Progenitor cell of endocrine pancreas (in vitro differentiated cells): ENCODE measurements at places on chromosomes 6 and 20. TPM values are rescaled to one million over a fixed set of nuclear protein-coding genes. Genes with fewer than 3 reads are reported as not detected.

- DNase-seq: no peak
Observed at GRCh38 chr6:165055231-165055630, 254.2 kb downstream of the C6orf118 start.

- no peak for DNase-seq
Observed at GRCh38 chr20:61065853-61066252, 186.2 kb upstream of the CDH4 start.

DNA sequence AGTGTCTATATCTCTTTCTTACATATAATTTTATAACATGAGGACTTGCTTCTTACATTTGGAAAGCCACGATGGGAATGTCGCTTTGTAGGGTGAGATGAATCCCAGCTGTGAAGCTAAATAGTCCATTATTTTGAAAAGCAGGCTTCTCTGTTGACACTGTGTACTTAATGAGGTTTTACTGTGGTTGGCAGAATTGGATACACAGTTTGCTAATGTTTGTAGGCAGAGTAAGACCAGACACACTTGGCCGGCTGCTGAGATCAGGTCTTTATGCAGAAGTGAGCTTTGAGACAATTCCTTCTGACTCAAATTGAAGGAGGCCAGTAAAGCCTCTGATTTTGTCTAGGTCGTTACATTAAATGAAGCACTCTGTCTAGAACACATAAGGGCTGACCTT is 93.0 kb downstream of the NDUFAF5 start:
- DNase-seq: no peak

Gene PRICKLE4
- 4.3 and 4.9 TPM in 2 replicates for total RNA-seq

DNA sequence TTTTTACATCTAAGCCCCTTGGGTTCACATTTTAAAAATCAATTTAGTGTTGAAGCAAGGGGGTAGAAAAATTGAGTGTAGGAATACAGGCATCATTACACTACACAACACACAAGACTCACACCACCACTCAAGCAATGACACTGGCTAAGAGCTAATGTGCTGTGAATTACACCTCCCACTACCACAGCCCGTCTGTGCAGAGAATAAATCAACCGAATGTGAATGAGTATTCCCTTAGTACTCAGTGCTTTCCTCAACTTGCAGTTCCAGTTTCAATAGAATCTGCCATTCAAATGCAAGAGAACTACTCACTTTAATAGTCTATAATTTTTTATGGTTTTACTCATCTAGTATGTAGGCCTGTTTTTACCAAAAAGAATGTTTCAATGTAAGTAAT is 114.4 kb downstream of the PDSS2 start:
- DNase-seq: no peak

Gene RIMS1
- total RNA-seq: 5.5 and 5.6 TPM in 2 replicates

DNA sequence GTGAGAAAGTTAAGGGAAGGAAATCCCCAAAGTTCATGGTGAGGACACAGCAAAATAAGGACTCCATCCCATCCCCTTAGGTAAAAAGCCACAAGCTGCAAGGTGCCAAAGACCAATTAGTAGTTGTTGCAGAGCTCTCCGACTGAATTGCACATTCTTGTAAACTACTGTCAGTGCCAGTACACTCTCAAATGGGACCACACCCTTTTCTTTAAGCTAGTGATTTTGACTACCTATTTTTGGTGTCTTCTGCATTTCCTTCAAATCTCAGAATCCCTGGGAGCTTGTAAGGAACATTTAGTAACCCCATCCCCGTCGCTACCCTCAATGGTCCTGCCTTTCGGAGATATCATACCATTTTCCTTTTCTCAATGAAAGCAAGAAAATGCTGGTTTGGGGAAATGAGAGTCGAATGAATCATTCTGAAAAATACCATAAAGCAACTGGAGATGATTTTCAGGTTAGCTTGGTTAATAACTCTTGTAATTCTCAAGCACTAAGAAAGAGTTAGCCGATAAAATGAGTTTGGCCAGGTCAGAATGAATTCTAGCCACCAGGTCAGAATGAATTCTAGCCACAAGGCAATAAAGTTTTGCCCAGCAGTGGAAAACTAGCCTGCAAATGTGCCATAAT is 5.2 kb upstream of the HMGN3 start:
- DNase-seq: no peak

DNA sequence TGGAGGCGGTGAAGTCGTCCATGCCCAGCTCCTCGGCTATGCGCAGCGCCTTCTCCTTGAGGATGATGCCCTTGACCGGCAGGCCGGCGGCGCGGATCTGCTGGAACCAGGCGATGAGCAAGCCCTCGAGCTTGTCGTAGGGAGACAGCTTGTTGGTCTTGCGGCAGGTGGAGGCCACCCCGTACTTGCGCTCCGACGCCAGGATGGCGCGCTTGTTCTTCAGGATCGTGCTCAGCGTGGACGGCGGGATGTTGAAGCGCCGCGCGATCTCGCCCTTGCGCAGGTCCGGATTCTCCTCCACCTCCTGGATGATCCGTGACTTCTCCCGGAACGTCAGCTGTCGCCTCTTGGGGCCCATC is 435 bp downstream of the CENPB start:
- no peak for DNase-seq

Gene CABLES2
- 20.4 and 21.7 TPM in 2 replicates for total RNA-seq

GRCh38 chr6:32187009-32187709 is 2.8 kb downstream of the PBX2 start:
- DNase-seq: no peak

GRCh38 chr6:45917439-45917838 is 98.2 kb downstream of the CLIC5 start:
- DNase-seq: no peak

DNA sequence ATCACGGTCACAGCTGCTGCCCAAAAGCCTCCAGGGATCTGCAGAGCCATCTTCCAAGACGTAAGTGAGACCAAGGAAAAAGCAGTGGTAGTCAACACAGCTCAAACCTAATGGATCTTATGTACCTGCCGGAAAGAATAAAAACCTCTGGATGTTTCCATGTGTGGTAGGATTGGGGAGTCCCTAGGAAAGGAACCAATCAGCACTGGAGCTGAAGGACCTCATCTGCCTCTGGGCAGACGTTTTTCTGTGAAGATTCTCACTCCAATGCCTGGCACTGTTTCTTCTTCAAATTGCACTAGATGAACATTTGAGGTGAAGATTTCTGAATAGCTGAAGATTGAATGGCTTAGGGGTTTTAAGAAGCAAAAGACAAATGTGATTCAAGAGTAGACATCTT is at the start of gene HLA-DQB2:
HLA-DQB2 (minus strand) TSS at position 112 of the 400 bp plus-strand sequence; CDS start at position 50, 62 bp downstream.
- no peak for DNase-seq

DNA sequence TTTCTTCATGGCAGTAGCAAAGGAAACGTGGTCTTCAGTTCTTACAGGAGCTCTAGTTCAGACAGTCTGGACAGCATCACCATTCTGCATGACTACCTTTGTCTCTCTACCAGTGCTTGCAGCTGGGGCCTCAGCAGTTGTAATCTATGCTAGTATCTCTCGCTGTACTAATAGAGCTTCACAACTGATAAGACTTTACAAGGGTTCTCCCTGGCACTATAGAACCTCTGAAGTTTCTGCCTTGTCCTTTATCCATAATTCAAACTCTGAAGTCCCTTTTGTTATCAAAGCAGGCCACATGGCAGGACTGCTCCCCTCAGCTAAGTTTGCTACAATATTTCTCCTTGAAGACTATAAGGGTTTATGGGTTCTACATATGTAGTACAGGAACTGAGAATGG is 842.1 kb upstream of the ADGRB3 start:
- no peak for DNase-seq

Gene HLA-DRB5
- 0.60 and 0.71 TPM in 2 replicates for total RNA-seq

DNA sequence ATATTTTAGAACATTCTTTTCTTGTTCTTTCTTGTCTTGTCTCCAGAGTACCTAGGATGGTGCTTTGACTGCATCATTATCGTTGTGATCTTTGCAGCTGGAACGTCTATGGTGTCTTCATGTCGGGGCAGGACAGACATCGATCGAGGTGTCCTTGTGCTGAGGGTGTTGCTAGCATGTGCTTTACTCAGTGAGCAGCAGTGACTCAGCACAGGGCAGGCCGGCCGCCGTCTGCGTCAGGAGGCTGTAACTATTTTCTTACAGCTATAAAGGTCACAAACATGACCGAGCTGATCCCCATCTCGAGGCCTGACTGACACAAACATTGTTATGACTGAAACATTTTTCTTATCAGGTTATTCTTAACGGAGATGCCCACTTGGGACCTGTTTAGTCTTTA is 14.9 kb upstream of the CTCFL start:
- DNase-seq: no peak

DNA sequence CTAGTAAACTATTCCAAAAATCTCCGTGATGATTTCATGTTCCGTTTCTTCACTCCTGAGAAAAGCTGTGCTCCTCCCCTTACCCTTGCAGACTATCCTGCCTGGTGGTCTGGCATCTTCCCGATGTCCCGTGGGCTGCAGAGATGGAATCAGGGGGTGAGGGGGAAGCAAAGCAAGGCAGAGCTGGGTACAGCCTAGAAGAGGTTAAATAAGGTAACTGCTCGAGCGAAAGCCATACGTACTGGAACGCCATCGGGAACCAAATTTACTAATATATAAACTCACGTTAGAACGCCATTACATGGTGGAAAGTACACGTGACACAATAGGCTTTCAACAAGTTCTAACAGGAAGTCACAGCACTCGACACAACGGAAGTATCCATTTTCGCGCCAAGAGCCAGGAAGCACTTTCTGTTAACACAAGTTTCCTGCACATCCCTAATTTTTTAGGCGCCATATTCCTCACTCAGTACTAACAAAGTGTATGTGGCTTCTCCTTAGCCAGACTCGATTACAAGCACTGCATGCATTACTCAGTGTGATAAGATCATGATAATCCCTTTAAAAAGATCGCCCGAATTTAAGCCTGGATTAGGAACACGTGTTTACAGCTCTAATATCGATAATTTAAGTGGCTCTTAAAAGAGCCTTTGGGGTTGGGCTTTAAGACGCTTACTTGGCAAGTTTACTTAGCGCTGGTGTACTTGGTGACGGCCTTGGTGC is 101.6 kb upstream of the PRSS16 start:
- no peak for DNase-seq

Gene ITPR3
- 28.3 and 30.4 TPM in 2 replicates for total RNA-seq

Gene CLVS2
- 0.34 and 0.69 TPM in 2 replicates for total RNA-seq

Gene YWHAB
- 125 and 126 TPM in 2 replicates for total RNA-seq

Gene EGFL8
- 68.3 and 83.1 TPM in 2 replicates for total RNA-seq

Gene ENPP1
- 2.4 and 2.7 TPM in 2 replicates for total RNA-seq

DNA sequence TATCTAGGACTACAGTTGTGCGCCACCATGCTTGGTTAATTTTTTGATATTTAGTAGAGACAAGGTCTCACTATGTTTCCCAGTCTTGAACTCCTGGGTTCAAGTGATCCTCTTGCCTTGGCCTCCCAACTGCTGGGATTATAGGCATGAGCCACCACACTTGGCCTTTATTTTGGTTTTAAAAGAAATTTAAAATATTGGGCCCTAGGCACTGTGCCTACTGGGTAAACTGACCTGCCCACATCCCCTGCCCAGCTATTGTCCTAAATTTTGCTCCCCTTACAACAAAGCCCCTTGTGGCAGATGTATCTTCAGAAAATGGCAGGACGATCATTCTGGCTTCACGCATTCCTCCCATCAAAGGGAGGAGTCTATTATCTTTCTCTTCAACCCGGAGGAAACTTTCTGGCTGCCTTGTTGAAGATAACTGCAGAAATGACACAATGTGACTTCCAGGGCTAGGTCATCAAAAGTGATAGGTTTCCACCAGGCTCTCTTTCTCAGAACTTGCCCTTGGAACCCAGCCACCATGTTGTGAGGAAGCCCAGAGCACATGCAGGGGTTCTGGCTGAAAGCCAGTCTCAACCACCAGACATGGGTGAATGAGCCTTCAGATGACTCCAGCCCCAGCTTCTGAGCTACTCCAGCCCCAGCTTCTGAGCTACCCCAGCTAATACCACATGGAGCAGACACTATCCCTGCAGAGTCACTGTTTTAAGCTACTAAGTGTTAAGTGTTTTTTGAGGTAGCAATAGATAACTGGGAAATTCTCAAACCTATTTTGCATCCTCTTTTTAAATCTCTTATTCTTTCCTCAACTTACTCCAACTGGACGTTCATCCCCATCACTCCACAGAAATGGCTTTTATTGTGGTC is 4.6 kb upstream of the GUCA1B start:
- no peak for DNase-seq

DNA sequence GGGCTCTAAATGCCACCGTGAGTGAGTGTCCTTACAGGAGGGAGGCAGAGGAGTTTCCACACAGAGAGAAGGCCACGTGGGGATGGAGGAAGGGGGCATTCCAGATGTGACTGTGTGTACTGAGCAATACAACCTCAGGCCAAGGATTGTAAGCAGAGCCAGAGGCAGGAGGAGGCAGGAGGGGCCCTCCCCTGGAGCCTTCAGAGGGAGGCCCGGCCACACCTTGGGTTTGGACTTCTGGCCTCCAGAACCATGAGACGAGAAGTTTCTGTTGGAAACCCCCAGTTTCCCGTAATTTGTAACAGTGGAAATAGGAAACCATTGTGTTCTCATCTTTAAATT is 9.3 kb upstream of the KIF25 start:
- no peak for DNase-seq

Gene DDR1
- total RNA-seq: 154 and 163 TPM in 2 replicates

DNA sequence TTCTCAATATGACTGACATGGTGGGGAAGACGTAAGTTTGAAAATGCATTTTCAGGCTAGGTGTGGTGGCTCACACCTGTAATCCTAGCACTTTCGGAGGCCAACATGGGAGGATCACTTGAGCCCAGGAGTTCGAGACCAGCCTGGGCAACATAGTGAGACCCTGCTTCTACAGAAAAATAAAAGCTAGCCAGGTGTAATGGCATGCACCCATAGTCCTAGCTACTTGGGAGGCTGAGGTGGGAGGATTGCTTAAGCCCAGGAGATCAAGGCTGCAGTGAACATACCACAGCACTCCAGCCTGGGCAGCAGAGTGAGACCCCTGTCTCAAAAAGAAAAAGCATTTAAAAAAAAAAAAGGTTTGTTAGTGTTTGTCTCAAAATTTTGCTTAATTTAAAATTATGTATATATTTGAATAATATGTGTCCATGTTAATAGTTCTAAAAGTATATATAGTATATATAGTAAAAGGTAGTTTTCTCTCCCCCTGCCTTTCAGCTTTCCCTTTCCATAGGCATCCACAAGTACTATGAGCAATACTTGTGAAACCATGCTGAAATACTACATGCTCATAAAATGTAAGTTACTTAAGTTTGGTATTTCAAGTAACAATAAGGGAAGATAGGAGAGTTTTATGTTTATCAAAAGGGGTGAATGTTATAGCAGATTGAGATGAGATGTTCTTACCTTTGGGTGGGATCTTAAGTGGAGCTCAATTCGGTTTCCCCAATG is 15.1 kb downstream of the PTPRA start:
- no peak for DNase-seq

- no peak for DNase-seq
Observed at GRCh38 chr6:51283723-51284355, 465.2 kb downstream of the TFAP2B start.
